NCI-H2081 (cell line): ENCODE measurements at places on chromosomes 4 and X.

- DNase-seq = no peak
These were observed 1170.9 kb downstream of the NLGN4X start for GRCh38 chrX:5057786-5058185.

DNA sequence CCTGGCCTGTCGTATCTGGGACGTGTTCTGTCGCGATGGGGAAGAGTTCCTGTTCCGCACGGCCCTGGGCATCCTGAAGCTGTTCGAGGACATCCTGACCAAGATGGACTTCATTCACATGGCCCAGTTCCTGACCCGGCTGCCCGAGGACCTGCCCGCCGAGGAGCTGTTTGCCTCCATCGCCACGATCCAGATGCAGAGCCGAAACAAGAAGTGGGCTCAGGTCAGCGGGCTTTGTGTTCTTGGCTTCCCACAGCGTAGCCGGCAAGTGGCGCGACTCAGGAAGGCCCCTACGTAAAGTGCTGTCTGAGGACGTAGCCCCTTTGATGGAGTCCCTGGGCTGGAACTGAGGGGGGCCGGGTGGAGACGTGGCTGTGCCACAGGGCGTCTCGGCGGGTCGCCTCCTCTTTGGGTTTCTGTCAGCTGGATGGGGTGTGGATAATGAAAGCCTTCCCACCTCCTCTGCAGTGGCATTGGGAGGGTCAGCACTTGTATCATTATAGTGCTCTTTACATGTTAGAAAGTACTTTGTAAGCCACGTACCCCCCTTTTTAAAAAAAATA is 18.1 kb upstream of the TADA2B start:
- no peak for DNase-seq

DNA sequence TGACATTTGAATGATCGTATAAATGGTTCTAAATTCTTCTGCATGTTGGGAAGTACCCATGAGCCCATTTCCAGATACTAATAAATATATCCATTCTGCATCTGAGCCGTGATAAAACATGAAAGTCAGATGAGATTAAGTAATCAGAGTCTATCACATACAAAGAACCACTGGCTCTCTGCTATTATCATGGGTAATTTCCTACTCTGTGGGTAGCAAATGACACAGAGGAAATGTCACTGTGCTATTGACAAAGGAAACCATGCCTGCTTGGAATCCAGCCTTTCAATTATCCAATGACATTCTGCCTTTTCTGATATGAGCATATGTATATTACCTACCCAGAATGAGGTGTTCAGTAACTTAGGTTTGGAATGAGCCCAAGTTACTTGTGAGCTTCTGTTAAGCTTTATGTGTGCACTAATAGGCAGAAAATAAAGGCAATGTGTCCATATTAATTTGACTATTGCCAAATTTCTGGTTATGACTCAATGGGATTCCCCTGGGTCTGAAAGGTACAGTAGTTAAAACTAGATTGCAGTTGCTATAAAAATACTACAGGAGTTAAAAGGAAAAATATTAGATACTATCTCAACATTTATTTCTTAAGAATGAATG is 238.7 kb upstream of the KCNIP4 start:
- peak; percentile 66 for DNase-seq

- no peak for DNase-seq
These were observed at the start of gene PDZD4 for GRCh38 chrX:153829799-153830639. Gene PDZD4 (minus strand): TSS chrX:153830544. CDS start chrX:153830298, 246 bp downstream.

DNA sequence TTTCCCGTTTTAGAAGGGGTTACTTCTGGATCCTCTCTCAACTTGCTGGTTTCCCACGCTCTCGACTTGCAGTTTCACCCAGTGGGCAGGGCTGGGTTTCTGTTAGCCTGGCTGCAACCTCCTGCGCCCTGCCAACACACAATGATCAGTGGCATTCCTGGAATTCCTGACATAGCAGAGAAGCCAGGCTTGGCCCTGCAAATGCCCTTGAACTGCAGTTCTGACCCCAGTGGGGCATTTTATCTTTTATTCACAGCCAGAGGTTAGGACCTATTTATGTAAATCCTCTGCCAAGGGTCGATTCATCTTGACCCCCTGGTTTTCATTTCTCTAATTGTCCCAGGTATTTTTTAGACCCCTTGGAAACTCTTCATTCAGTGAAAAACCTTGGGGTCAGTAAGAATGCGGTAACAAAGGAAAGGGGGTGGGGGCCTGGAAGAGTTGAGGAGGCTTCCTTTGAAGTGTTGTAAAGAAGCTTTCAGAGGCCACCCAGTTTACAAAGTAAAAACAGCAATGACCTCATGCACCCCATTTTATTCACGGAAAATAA is 217.6 kb downstream of the ZNF674 start:
- DNase-seq = no peak

DNA sequence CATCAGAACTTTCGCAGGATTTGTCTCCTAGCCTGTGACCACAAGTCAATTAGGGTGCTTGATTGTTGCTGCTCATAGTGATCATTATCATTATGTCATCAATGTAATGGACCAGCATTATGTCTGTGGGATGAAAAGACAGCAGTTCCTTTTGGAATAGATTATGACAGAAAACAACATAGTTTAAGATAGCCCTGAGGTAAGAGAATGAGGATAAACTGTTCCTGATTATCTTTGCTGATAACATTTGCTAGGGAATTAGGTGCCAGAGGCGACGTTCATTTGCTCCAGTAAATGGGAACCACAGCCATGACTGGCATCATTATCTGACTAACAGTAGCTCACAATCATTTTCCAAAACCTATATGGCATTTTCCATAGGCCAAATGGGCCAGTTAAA is 12.7 kb upstream of the THOC2 start:
- DNase-seq = no peak

- no peak for DNase-seq
These were observed 31.2 kb downstream of the LGI2 start for GRCh38 chr4:24999392-25000089.

DNA sequence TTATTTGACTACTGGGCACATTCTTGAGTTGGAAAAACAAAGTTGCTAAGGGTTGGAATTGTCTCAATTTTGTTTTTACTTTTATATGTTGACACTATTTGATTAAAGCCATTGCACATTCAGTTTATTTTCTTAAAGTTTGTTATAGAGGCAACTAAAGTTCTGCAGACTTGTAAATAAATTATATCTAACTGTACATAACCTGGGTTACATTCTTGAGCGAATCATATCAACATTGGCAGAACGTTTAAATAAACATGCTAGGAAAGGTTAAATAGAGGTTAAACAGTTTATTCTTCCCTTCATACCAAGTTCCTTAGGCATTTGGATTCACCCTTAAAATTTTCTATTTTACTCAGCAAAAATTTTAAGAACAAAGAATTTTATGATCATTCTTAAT is 74.5 kb downstream of the UCHL1 start:
- no peak for DNase-seq

- no peak for DNase-seq
These were observed 37.8 kb downstream of the ACOT9 start for GRCh38 chrX:23705235-23705634.

DNA sequence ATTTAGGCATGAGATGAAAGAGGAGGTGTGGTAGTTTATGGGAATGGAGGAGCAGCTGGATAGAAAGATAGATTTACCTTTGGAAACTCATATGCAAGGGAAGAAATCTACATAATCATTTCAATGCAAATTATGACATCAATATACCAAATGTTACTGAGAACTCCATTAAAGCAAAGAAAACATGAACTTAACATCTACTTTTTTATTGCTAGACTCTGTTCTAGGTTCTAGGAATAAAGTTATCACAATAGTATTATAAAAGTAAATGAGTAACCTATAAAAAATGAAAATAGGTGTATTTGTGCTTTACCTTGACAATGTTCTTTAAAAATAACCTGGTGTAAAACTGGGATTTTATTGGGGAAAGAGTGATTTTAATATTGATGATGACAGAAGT is 221.6 kb upstream of the SLIT2 start:
- DNase-seq = no peak

- DNase-seq = no peak
These were observed 23.8 kb downstream of the HTRA3 start for GRCh38 chr4:8293131-8293975.

DNA sequence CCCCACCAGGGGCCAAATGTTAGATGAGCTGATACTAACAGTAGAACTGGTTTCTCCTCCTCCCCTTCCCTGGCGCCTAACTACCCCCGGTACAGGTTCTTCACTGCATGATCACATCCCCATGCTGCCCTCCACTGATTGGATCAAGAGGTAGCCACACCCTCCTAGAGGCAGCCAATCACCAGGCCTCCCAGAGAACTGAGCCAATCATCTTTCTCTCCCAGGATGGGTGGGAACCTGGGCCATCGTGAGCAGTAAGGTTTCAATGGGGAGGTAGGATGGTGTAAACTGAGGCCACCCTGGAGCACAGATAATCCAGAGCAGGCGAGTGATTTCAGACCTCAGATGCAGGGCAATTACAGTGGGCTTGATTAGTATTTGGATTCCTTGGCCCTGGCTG is 64.2 kb downstream of the PPP2R2C start:
- DNase-seq = no peak
